ENCODE measurements at places on chromosomes 12 and 14.

- peak; percentile 36 for DNase-seq
These were observed 581 bp downstream of the PITPNM2 start for GRCh38 chr12:123150275-123150743.

GRCh38 chr12:28885928-28886327 is 263.1 kb upstream of the FAR2 start:
- DNase-seq: no peak

GRCh38 chr14:100470523-100470897 is 116.7 kb downstream of the BEGAIN start:
- no peak for DNase-seq

- no peak for DNase-seq
These were observed 18.8 kb downstream of the ACVRL1 start for GRCh38 chr12:51926064-51926632.

DNA sequence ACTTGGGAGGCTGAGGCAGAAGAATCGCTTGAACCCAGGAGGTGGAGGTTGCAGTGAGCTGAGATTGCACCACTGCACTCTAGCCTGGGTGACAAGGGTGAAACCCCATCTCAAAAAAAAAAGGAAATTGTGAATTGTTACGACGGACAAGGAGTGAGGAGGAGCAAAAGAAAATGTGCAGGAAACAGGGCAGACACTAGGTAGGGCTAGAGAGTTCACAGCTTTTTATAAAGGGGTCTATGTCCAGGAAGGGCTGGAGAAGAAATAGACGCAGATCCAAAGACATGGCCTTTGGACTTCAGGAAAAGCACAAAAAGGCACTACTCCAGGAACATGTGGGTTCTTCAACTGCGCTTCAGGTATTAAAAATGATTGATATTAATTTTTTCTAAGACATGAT is 34.4 kb downstream of the ATG14 start:
- no peak for DNase-seq

GRCh38 chr12:674272-674781 is 11.1 kb upstream of the NINJ2 start:
- no peak for DNase-seq

DNA sequence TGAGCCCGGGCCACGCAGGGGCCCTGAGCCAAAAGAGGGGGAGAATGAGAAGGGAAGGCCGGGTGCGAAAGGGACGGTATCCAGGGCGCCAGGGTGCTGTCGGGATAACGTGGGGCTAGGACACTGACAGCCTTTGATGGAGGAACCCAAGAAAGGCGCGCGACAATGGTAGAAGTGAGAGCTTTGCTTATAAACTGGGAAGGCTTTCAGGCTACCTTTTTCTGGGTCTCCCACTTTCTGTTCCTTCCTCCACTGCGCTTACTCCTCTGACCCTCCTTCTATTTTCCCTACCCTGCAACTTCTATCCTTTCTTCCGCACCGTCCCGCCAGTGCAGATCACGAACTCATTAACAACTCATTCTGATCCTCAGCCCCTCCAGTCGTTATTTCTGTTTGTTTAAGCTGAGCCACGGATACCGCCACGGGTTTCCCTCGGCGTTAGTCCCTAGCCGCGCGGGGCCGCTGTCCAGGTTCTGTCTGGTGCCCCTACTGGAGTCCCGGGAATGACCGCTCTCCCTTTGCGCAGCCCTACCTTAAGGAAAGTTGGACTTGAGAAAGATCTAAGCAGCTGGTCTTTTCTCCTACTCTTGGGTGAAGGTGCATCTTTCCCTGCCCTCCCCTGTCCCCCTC is 3.0 kb downstream of the SSTR1 start:
- peak; percentile 74 for DNase-seq

- DNase-seq: peak; percentile 14
These were observed 199.5 kb upstream of the SFSWAP start for GRCh38 chr12:131511391-131511802.

GRCh38 chr12:34625116-34625515 is 602.8 kb downstream of the ALG10 start:
- peak; percentile 8 for DNase-seq

DNA sequence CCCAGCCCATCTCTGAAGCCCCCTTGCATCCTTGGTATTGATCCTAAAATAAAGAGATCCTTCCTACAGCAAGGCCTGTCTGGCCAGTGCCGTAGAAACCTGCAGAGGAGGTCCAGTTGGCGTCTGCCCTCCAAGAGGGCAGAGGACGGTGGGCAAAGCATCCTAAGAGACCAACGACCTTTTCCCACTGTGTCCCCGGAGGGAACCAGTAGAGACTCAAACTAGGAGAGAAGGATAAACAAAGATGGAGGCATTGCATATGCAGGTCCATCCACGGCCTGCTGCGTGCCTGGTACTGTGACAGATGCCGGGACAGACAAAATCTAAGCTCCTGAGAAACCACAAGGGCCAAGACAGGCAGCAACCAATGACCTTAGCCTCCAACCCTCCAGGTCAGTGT is 3.8 kb downstream of the NCKAP5L start:
- DNase-seq: no peak

- no peak for DNase-seq
These were observed 30.3 kb downstream of the ANO6 start for GRCh38 chr12:45246236-45246635.

GRCh38 chr12:102549691-102550090 is 69.3 kb upstream of the IGF1 start:
- DNase-seq: no peak

DNA sequence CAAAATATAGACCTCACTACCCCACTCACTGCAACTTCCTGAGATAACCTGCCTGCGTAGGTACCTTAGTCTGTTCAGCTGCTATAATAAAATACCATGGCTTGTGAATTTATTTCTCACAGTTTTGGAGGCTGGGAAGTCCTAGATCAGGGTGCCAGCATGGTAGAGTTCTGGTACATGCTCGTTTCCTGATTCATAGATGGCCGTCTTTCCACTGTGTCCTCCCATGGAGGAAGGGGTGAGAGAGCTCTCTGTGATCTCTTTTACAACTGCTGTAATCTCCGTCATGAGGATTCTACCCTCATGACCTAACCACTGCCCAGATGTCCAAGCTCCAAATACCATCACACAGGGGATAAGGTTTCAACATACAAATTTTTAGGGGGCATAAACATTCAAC is 49.7 kb downstream of the KCNA1 start:
- DNase-seq: no peak

DNA sequence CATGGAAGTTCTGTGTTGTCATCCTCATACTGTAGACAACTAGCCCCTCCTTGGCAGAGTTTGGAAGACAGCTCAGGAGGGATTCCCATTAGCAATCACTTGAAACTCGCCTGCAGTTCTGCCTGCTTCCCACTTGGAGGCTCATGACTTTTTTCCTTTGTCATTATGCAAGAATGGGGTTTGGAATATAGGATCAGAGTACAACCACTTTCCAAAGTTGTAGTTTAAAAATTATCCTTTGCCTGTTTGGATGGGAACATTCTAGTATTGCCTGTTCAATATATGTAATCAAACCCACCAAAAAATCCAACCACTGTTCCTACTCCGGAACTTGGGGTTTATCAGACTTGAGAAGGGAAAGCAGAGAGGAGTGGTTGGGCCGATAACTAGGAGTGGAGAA is 2.1 kb upstream of the GPD1 start:
- peak; percentile 45 for DNase-seq

DNA sequence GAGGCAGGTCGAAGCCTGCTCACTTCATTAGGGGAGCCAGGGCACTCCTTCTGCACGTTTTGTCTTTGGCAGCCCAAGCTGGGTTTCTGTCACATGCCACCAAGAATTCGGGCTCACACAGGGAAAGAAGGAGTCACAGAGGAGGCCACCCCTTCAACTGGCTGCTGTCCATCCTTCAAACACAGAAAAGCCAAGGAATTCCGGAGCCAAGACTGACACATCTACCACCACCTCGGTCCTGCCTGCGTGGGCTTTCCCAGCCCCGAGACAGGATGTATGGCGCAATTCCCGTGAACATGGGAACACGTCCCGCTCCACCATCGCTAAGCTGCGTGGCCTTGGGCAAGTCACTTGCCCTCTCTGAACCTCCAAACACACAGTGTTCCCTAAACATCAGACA is 70.4 kb downstream of the NCOR2 start:
- DNase-seq: peak; percentile 67

DNA sequence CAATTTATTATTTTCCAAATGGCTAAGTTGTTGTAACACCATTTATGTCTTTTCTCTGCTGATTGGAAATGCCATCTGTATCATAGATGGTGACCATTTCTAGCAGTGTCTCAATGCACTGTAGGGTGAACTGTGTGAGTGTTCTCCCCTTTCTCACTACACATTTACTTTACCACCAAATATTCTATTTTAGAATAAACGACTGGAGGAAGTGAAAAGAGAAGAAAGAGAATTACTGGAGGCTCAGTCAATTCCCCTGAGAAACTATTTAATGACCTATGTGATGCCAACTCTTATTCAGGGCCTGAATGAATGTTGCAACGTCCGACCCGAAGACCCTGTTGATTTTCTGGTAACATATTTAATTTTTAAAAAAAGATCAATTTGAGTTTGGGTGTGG is 15.5 kb upstream of the PAPOLA start:
- DNase-seq: no peak

GRCh38 chr14:93676416-93676958 is 111.8 kb downstream of the PRIMA1 start:
- no peak for DNase-seq

DNA sequence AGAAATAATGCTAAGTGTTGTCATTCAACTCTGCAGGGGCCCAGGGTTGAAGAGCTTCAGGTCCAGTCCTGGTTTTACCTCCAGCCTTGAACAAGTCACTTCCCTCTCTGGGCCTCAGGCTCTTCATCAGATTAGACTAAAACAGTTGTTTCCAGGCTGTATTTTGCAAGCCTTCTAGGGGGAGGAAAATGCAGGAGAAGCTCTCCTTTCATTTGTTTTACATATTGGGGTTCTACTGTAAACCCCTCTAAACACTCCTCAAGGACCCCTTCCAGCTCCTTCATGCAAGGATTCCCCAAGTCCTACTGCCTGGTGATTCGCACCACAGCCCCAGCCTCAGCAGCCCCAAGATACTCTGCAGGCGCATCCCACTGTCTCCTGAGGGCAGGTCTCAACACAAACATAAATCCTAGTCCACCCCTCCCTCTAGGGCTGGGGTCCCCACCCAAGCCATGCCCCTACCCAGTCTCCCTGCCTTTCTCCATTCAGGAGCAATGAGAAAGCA is 2.7 kb downstream of the SDR9C7 start:
- DNase-seq: peak; percentile 48

DNA sequence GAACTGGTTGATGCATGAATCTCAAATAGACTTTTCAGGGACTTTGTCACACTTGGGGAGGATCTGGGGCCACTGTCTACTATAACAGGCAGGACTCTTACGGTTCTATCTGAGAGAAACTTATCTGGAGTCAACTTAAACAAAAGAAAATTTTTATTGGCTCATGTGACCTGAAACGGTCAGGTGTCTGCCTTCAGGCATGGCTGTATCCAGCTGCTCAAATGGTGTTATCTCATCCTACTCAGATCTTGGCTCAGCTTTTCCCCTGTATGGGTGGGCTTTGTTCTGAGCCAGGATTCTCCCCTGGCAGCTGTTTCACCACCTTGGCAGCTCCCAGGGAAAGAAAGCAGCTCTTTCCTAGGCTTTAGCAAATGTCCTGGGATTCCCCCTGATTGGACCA is 183.2 kb upstream of the MYL2 start:
- no peak for DNase-seq
